Natural killer cell (primary cell): ENCODE measurements at places on chromosomes 7 and 10.

GRCh38 chr7:7100432-7100849 is 81.9 kb upstream of the C1GALT1 start:
- no peak for DNase-seq

GRCh38 chr10:124542336-124542735 is 80.7 kb downstream of the LHPP start:
- DNase-seq = no peak

- no peak for DNase-seq
Observed at GRCh38 chr7:117493460-117493859, 13.6 kb downstream of the CFTR start.

DNA sequence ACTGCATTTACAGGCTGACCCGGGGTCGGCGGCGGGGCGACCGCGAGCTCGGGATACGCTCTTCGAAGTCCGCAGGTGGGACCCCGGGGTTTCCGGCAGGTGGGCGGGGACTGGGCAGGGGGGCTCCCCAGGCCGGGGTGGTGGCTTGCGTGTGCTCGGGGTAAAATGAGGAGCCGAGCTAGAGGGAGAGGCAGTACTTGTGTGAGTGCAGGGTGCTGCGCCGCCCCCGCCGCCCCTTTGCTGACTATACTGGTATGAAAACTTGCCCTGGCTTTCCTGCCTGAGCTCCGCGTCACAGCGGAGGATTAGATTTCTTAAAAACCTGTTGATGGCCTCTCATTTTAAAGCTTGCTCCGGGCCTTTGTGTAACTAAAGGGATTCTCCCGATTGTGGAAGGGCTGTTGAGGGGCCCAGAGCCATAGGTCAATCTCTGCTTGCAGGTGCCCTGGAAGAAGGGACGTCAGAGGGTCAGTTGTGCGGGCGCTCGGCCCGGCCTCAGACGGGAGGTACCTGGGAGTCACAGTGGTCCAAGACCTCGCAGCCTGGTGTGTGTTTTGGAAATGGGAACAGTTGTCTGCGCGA is 488 bp downstream of the ARMC10 start:
- no peak for DNase-seq

DNA sequence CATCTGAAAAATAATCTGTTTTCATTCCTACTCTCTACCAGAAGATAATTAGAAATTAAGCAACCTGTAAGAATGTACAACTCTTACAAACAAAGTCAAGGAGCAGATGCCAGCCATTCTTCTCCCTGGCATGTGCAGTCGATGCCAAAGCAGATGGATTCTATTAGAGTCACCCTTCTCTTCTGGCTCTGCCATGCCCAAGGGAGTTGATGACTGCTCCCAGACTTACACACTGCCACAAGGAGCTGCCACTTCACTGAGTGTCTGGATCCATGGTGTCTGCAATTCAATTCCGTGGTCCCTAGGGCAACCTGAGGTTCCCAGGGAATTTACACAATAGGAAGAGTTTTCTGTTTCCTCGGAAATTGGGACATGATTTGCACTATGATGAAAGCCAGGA is 89.1 kb upstream of the IFRD1 start:
- DNase-seq = no peak
